Urothelium cell line (cell line): ENCODE measurements at places on chromosomes 2 and 18.

- DNase-seq, result no peak
Observed at GRCh38 chr18:48813833-48814489, 136.8 kb downstream of the SMAD7 start.

GRCh38 chr2:48852938-48853337 lies 97.4 kb upstream of the LHCGR start:
- no peak for DNase-seq

DNA sequence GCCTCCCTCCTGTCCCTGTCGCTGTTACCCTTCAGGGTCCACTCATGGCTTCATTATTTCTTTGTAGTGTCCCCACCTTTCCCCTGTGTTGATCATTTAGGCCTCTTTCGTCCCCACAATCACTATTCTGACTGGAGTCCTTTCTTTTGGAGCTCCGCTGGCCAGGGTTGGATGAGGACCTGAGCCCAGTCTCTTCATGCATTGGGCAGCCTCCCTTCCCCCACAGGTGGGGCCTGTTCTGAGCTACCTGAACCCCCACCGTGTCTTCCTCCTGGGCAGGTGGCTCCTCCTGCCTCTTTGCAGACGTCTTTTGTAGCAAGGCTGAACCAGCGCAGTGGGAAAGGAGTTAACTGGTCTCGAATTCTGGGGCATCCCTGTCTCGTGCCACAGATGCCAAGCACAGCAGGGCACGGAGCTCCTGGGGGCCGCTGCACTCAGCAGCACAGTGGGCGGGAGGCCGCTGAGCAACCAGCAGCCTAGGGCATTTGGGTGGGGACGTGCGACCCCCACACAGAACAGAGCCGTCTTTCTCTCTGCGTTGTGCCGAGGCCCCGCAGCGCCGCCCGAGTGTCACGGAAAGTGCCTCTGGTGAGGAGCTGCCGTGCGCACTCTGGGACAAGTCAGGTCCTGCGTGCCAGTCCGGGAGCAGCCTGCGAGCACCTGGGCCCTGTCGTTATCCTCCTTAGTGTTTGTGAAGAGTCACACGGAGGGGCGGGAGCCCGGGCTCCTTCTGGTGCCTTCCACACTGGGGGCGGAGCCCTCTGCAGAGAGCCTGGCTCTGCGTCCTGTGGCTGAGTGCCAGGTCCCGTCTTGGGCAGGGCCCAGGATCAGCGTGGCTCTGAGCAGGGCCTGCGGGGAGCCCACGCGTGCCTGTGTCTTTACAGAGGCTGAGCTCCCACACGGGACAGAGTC lies 130.1 kb downstream of the NFATC1 start:
- no peak for DNase-seq

GRCh38 chr18:77405096-77405495 lies 155.4 kb downstream of the GALR1 start:
- DNase-seq, result no peak

GRCh38 chr2:38653715-38654527 lies 12.0 kb upstream of the GALM start:
- DNase-seq, result no peak
